ENCODE measurements at places on chromosomes 6 and 20. TPM values are rescaled to one million over a fixed set of nuclear protein-coding genes. Genes with fewer than 3 reads are reported as not detected.

Gene MEI4
- total RNA-seq: not detected

Gene OPN5
- total RNA-seq: not detected

Gene WFDC5
- total RNA-seq: not detected

Gene PXT1
- not detected for total RNA-seq

Gene TREM1
- 8.6 TPM for total RNA-seq

Gene SIRPG
- total RNA-seq: not detected

Gene MUC22
- not detected for total RNA-seq

Gene TNNC2
- not detected for total RNA-seq

Gene FGD2
- not detected for total RNA-seq

Gene SAMD3
- total RNA-seq: not detected

Gene GATA5
- 0.32 TPM for total RNA-seq

Gene HMGCLL1
- not detected for total RNA-seq

Gene RAB44
- 0.32 TPM for total RNA-seq

Gene PRDM1
- total RNA-seq: under 0.01 TPM

Gene MAS1
- not detected for total RNA-seq

Gene HLA-DPB1
- total RNA-seq: 12.1 TPM

Gene FKBP1C
- under 0.01 TPM for total RNA-seq

Gene NKAPL
- total RNA-seq: 0.36 TPM

Gene SLC17A3
- not detected for total RNA-seq

Gene EYA2
- total RNA-seq: 3.6 TPM

Gene TCFL5
- total RNA-seq: 8.6 TPM

Gene NRSN2
- total RNA-seq: 48.6 TPM

Gene TSPYL1
- total RNA-seq: 51.8 TPM

Gene PRSS16
- not detected for total RNA-seq

Gene PRICKLE4
- total RNA-seq: not detected

Gene TFAP2D
- not detected for total RNA-seq

Gene FLRT3
- 0.90 TPM for total RNA-seq

Gene ZNF831
- not detected for total RNA-seq

Data from cardiac atrium fibroblast (primary cell).